ENCODE measurements at places on chromosomes 7 and 10.
A peak's percentile ranks its signal among the peaks of the same experiment; 100 is the strongest.

DNA sequence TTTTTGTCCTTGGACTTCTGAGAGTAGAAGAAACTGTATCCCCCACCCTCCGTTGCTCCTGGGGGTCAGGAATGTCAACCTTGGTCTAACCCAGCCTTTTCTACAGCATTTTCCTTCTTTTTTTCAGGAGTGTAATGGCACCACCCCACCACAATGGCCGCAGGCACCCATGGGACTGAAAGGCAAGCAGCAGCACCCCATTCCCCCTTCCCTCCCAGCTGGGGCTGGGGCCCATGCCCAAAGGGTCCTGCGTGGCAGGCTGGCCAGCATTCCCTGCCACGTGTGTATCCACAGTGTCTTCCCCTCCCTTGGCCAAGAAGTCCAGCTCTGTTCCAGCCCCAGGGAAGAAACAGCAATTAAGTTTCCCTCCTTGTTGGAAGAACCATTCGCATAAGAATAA, 106.9 kb downstream of the ZPBP start:
- DNase-seq: no peak

DNA sequence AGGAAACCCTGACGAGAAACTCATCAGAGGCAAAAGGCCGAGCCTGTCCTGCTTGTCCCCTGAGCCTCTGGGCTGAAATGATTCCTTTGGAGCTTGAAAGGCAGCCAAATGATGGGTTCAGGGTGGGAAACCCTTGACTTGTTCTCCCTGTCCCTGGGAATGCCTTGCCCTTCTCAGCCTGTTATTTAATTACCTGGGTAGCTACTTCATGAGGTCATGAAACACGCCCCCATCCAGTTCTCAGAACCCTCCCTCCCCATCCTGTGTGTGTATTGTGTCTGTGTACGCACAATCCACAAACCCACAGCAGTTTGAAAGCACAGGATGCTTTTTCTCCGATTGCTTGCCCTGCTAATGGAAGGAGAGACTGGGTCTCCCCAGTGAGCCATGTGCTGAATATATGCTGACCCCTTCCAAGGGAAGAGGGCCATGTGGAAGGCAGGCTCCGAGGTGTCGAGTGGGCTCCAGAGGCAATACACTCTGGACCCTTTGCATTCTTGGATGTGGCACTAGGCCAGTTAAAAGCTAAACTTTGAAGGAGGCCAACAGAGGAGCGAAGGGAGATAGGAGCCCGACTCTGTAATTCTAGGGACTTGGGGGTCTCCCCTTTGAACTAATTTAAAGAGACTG, 10.6 kb downstream of the DUSP5 start:
- DNase-seq: no peak

- DNase-seq: no peak
Observed at GRCh38 chr10:16698461-16698860, 118.8 kb downstream of the RSU1 start.

DNA sequence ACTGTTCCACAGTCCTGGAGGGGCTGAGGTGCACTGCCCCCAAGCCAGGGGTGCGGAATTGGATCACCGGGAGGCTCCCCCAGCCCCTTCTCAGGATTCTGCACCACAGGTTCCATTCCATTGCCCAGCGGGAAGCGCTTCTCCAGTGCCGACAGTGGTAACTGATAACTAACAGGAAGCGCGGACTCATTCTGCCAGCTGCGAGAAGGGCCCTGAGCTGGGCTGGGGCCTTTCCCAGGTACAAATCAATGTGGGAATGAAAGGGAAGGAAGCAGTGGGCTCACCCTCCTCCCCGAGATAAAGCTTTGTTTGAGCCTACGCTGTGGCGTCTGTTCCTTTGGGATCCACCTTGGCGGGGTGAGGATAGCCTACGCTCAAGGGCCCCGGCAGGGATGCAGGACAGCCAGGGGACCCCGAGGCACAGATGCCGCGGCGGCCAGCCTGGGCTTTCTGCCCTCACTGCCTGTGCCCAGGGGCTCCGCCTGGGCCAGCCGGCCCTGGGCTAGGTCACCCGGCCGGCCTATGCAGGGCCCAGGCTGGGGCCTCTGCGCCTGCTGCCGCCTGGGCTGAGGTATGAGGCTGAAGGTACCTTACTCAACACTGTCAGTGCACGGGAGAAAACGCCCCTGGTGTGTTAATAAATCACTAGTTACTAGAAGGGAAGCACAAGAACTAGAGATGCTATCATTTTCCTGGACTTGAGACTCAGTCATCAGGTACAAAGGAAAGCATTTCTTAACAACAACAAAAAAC, 39.4 kb downstream of the EN2 start:
- no peak for DNase-seq

- DNase-seq: no peak
Observed at GRCh38 chr10:70722820-70723424, 50.6 kb downstream of the ADAMTS14 start.

DNA sequence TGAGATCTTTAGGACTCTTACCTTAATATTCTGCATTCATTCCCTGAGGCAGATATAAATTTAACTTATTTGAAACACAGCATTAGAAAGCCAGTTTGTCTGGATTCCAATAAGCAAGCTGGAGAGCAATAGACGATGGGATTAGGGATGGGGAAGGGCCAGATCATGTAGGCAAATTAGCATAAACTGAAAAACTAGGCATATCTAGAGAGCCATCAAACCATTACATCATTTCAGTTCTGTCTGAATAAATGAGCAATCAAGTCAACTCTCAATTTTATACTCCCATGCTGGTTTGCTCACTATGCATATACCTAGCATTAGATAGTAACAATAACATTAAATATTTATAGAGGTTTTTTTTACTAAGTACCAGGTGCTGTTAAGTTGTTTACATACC, 583.6 kb upstream of the LRRN3 start:
- no peak for DNase-seq

DNA sequence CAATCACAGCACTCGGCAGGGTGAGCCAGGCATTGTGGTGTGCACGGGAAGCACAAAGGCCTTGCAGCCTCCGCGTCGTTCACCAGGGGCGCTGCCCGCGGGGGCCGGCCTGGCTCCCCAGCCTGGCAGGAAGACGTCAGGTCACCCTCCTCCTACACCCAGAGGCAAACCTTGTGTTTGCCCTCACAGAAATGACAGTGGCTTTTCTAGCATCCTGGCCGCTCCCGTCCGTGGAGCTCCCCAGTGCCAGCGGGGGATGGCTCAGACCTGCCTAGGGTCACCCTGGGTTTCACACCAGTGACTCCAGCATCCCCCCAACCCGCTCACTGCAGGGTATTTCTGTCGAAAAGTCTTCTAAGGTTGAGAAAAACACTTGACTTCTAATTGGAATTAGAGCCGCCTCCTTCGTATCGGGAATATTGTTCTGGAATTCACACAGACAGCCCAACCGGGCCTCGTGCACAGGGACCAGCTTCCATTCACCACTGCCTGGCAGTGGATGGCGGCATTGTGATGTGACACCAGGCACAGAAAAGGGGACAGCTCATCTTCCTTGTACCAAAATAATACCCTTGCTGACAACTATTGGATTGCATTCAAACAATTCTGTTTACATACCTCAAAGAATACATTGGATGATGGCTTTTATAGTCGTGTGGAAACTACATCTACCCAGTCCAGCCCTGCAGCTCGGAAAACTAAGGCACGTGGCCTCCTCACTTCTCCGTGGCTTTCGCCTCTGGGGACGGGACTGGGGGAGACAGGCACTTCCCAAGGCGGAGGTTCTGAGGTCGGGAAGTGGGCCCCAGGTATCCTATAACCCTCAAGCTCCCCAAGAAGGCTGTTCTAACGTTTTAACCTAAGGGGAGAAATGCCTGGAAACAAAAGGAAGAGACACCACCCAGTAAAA, 109.0 kb downstream of the EBF3 start:
- no peak for DNase-seq

- no peak for DNase-seq
Observed at GRCh38 chr7:2220030-2220429, 12.7 kb downstream of the MAD1L1 start.

DNA sequence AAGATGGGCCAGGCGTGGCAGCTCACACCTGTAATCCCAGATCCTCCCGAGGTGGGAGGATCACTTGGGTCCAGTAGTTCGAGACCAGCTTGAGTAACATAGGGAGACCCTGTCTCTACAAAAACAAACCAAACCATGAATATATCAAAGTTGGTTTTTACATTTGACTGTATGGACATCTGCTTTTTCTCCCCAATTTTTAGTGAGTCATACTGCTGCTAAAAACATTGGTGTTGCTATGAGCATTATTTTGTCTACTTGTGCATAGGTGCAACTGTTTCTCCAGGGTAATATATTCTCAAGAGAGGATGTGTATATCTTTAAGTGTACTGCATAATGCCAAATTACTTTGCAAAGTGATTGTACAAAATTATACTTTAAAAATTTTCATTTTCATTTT, 769 bp upstream of the TMEM248 start:
- DNase-seq: no peak

- peak; percentile 36 for DNase-seq
Observed at GRCh38 chr10:103193820-103194529, 903 bp upstream of the NT5C2 start.

DNA sequence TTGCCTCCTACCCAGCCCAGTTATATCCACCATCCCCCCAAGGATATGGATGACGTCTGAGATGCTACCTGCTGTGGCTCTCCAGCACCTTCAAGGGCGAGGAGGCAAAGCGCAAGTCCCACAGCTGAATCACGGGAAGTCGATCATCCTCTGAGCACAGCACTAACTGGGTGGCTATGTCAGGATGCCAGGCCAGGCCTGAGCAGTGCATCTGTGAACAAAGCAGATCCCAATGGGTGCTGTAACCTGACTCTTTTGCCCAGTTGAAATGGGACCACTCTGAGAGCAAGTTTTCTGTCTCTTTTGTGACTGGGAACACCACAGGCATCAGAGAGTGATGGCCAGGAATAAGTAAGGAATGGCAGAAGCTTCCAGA, 12.3 kb downstream of the SEC31B start:
- DNase-seq: no peak

DNA sequence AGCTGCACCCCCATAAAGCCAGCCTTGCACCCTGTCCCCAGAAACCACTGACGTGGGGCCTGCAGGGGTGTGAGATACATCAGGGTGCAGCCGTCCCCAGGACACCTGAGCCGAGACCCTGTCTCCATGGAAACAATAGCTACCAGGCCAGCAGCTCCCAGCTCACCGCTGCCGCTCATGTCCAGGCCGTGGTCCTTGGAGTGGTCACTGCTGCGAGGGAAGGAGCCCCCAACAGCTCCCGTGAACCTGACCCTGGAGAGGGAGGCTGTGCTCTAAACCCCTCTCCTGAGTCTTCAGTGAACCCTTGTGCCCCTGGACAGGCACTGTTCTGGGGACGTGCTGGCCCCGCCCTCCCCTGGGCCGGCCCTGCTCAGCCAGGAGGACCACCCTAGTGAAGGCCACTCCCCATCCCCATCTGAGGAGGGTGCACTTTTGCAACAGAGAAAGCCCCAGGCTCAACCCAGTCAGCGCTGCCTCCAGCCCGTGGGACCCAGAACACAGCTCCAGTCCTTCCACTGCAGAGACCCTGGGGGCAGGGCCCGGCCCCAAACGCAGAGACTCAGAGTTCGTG, 19.6 kb upstream of the INPP5A start:
- DNase-seq: peak; percentile 71

GRCh38 chr7:96167424-96167823, 154.5 kb downstream of the SLC25A13 start:
- DNase-seq: no peak

DNA sequence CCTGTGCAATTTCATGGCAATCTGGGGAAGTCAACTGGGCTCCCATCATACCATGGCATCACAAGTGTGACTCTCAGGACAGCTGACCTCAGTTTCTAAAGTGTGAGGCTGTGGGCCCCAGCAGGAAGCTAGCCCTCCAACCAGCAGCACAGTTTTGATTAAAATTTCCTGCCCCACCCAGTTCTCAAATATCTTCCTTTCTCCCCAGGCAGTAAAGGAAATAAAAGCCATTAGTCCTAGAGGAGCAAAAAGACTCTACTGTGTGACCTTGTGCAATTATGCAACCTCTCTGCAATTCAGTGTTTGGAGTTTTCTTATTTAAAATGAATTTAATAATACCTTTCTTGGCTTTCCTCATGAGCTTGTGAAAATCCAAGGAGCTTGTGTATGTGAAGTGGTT, 143.1 kb upstream of the CDCA7L start:
- DNase-seq: no peak

GRCh38 chr10:95247200-95247880, 43.5 kb downstream of the PDLIM1 start:
- no peak for DNase-seq

DNA sequence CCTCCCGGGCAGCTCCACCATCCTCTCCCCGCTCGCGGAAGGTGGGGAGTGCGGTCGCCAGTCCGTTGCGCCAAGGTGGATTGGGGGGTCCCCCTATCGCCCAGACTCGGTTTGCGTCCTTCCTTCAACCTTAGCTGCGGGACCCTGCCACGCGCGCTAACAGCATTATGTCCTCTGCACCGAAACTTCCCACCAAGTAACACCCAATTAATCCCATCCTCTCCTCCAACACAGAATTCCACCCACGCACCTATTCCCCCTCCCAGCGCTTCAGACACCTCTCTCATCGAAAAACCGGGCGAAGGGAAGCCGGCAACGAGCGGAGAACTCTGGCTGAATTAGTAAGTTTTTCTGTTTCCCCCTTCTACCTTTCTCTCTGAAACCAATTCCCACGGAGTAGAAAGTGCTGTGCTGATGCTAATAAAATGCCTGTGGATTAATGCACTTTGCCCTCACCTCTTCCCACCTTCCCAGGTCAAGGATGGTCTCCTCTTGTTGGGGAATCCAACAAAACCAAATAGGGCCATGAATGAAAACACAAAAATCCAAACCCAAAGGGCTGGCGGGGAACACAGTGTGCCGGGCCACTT, 947 bp downstream of the HOXA3 start:
- peak; percentile 10 for DNase-seq

GRCh38 chr10:132487241-132488135, 50.1 kb upstream of the INPP5A start:
- DNase-seq: no peak

- no peak for DNase-seq
Observed at GRCh38 chr10:24792638-24793037, 69.0 kb upstream of the ARHGAP21 start.

Data from pancreas (tissue), 10 donors.